ENCODE measurements at places on chromosomes 12 and 14. TPM values are rescaled to one million over a fixed set of nuclear protein-coding genes. Genes with fewer than 3 reads are reported as not detected.

- no peak for DNase-seq
Measured at GRCh38 chr12:82841487-82841904, 154.8 kb downstream of the TMTC2 start.

DNA sequence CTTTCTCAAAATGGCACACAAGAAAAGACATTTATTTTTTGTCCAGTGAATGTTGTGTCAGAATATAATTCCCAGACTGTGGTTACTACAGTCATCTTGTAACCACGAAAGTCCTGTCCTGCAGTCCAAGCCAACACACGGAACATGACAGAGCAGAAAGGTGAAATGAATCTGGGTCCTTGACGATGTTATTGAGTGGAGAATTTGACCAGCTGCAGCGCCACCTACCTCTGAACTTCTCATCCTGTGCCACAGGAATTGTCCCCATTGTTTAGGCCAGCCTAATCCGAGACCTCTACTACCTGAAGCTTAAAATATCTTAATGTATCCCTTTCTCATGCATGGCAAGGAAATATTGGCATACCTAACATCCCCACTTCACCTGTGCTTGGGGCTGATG is 64.1 kb upstream of the OTX2 start:
- DNase-seq, result no peak

DNA sequence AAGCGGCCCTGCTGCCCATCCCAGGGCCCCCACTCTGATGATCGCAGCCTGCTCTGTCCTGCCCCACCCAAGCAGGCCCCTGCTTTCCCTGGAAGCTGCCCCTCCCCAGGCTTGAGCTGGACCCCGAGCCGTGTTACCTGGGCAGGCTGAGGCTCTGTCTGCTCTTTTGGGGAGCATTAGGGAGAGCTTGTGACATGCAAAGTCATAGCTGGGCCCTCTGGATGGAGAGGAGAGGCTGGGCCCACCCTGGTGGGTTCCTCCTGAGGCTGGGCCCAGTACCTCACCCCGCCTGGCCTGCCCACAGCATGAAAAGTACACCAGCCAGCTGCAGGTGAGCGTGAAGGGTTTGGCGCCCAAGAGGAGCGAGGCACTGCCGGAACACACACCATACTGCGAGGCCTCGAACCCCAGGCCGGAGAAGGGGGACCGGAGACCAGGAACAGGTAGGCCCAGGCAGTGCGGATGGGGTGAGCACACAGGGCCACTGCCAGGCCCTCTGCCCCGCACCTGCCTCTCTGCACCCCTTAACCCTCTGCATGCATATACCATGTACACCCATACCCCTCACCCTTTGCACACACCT is 15.0 kb downstream of the CEP170B start:
- no peak for DNase-seq

- no peak for DNase-seq
Measured at GRCh38 chr12:53651737-53652136, 24.1 kb downstream of the ATP5MC2 start.

The CLEC1A gene
- total RNA-seq, result not detected

The C12orf56 gene
- total RNA-seq, result 0.86 TPM

Measured in fibroblast of villous mesenchyme (primary cell).